ENCODE measurements at places on chromosomes 11 and 22. TPM values are rescaled to one million over a fixed set of nuclear protein-coding genes. Genes with fewer than 3 reads are reported as not detected.

- no peaks in the 10 kb centered on the region for H3K4me1 ChIP-seq
- H3K36me3 ChIP-seq, result no peaks in the 10 kb centered on the region
- H3K4me3 ChIP-seq, result no peak overlapping the region
- H3K27me3 ChIP-seq, result no peaks in the 10 kb centered on the region
- no peak overlapping the region for H3K27ac ChIP-seq
Measured at GRCh38 chr11:79594834-79595233, 154.0 kb upstream of the TENM4 start.

- no peak within 1 kb of the TSS for H3K27ac ChIP-seq
- peaks cover 5% of the 10 kb centered on the region for H3K4me1 ChIP-seq
- no peak within 1 kb of the TSS for H3K4me3 ChIP-seq
- DNase-seq, result no peak
Measured at GRCh38 chr22:40862013-40862412, at the start of gene DNAJB7. Gene DNAJB7 (minus strand): TSS chr22:40862113. CDS start chr22:40861994, 119 bp downstream.

DNA sequence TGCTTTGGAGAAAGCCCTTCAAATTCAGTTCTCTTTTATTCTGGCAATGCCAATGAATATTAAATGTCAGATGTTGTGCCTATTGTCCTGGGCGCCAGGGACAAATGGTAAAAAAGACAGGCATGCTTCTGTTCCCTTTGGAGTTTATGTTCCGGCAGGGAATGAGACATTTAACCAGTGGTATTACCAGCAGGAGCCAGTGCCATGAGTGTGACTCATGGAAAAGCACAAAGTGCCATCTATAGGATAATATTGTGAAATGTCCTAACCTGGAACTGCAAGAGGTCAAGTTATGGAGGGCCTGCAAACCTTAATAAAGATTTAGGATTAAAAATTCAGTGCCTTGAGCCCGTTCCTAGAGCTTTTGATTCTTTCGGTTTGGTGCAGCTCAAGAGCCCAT, 39.5 kb downstream of the REXO2 start:
- no peaks in the 10 kb centered on the region for H3K4me1 ChIP-seq
- no peak overlapping the region for H3K27ac ChIP-seq
- no peaks in the 10 kb centered on the region for H3K36me3 ChIP-seq
- H3K4me3 ChIP-seq, result no peak overlapping the region

- H3K27me3 ChIP-seq, result no peaks in the 10 kb centered on the region
- H3K4me3 ChIP-seq, result no peak overlapping the region
- no peak for DNase-seq
- no peak overlapping the region for H3K27ac ChIP-seq
- H3K36me3 ChIP-seq, result peaks cover 2% of the 10 kb centered on the region
Measured at GRCh38 chr22:46853191-46853590, 90.7 kb downstream of the TBC1D22A start.

DNA sequence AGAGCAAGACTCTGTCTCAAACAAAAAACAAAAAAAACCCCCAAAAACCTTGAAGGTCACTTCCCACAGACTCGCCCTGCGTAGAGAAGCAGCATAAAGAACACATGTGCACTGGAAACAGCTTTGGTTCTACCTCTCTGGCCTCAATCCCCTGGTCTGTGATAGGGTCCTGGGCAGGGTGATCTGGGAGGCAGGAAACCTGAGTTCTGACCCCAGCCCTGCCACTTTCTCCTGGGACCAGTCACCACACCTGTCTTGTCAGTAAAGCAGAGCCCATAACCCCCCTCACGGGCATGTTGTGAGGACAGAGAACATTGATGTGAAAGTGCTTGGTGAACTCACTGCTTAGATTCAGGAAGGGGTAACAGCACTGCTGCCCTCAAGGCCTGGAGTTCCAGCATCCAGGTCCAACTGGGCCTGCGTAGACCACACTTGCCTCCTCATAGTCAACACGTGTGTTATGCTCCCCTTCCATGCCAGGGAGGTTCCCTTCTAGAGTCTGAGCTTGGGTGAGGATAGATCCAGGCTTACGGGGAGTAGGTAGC, 11.4 kb downstream of the UCP2 start:
- no peak overlapping the region for H3K4me3 ChIP-seq
- H3K27me3 ChIP-seq, result no peaks in the 10 kb centered on the region
- H3K4me1 ChIP-seq, result peaks cover 7% of the 10 kb centered on the region
- DNase-seq, result no peak
- no peak overlapping the region for H3K27ac ChIP-seq

GRCh38 chr22:17268501-17269223, 49.4 kb upstream of the ADA2 start:
- no peaks in the 10 kb centered on the region for H3K27me3 ChIP-seq
- no peaks in the 10 kb centered on the region for H3K4me1 ChIP-seq

DNA sequence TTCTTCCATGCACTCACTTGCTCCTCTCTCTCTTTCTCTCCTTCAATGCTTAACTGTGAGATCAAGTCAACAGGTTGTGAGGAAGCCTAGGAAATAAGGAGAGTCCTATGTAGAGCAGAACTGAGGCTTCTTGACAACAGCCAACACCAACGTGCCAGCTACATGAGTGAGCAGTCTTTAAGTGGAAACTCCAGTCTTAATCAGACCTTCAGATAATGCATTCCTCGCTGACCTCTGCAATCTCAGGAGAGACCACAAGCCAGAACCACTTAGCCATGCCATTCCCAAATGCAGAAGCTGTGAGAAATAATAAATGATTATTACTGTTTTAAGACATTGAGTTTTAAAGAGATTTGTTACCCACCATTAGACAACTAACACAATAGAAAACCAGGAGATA, 6.1 kb upstream of the TEAD1 start:
- peaks cover 5% of the 10 kb centered on the region for H3K4me1 ChIP-seq
- no peak overlapping the region for H3K4me3 ChIP-seq
- peak; percentile 82 for DNase-seq

GRCh38 chr22:44669561-44669976, 32.4 kb upstream of the PRR5 start:
- H3K27me3 ChIP-seq, result peaks cover 18% of the 10 kb centered on the region
- no peak overlapping the region for H3K27ac ChIP-seq
- no peak for DNase-seq
- H3K4me3 ChIP-seq, result no peak overlapping the region
- H3K36me3 ChIP-seq, result no peaks in the 10 kb centered on the region
- no peaks in the 10 kb centered on the region for H3K4me1 ChIP-seq

DNA sequence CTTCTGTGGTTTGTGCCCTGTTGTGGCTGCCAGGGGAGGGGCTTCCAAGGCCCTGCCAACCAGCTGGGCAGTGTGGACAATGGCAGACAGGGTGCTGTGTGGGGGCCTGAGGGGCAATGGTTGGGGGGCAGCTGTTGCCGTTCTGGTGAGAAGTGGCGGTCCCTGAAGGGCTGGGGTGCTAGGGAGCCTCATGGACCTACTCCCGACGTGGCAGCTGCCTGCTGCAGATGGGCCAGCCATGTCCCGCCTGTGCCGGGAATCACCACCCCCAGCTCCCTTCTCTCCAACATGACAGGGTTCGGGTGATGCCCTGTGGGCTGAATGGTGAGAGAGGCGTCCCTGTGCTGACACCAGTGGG, 74.2 kb downstream of the KCNQ1 start:
- no peaks in the 10 kb centered on the region for H3K36me3 ChIP-seq
- no peak for DNase-seq
- no peak overlapping the region for H3K4me3 ChIP-seq
- H3K27me3 ChIP-seq, result no peaks in the 10 kb centered on the region

- no peak overlapping the region for H3K4me3 ChIP-seq
- DNase-seq, result no peak
- H3K36me3 ChIP-seq, result no peaks in the 10 kb centered on the region
- peaks cover 2% of the 10 kb centered on the region for H3K27me3 ChIP-seq
- H3K4me1 ChIP-seq, result no peaks in the 10 kb centered on the region
Measured at GRCh38 chr22:45397806-45398205, 15.6 kb downstream of the SMC1B start.

DNA sequence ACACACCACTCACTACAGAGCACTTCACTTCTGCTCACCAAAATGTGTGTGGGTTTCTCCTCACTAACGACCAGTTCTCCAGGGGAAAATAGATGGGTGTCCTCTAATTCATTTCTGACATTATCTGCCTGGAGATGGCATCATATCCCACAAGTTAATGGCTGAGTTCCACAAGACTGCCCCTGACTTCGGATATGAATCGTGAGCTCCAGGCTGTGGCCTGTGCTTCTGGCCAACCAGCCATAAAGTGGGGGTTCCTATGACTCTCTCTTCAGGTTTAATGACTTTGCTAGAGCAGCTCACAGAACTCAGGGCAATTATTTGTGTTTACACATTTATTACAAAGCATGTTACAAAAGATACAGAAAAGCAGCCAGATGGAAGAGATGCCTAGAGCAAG, 113.0 kb upstream of the SYT13 start:
- no peaks in the 10 kb centered on the region for H3K36me3 ChIP-seq
- no peak overlapping the region for H3K4me3 ChIP-seq
- no peak for DNase-seq
- no peaks in the 10 kb centered on the region for H3K27me3 ChIP-seq

DNA sequence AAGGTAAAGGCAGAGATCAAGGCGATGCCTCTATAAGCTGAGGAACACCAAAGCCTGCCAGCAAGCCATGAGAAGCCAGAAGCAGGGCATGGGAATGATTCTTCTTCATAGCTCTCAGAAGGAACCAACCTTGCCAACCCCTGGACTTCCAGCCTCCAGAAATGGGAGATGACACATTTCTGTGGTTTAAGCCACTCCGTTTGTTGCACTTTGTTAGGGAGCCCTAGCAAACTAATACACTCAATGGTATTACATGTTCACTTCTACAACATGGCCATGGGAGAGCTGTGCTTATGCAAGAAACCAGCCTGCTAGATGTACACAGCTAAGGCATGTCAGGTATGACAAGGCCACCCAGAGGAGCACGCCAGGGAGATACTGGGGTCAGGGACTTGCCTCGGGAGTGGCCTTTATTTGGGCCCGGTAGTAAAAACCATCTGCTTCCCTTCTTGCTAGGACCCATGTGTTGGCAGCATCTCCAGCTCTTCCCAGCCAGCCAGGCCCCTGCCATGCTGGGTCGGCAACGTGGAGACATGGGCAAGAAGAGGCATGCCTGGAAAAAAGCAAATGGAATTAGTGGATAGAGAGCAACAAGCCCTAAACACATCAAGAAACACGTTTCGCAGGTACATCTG, 3.6 kb downstream of the C11orf16 start:
- H3K4me1 ChIP-seq, result no peaks in the 10 kb centered on the region
- no peak overlapping the region for H3K27ac ChIP-seq
- H3K4me3 ChIP-seq, result no peak overlapping the region
- no peaks in the 10 kb centered on the region for H3K27me3 ChIP-seq

GRCh38 chr11:112004389-112004788, 20.8 kb upstream of the DLAT start:
- H3K4me3 ChIP-seq, result no peak overlapping the region
- no peak overlapping the region for H3K27ac ChIP-seq
- DNase-seq, result no peak
- H3K36me3 ChIP-seq, result no peaks in the 10 kb centered on the region
- no peaks in the 10 kb centered on the region for H3K4me1 ChIP-seq

DNA sequence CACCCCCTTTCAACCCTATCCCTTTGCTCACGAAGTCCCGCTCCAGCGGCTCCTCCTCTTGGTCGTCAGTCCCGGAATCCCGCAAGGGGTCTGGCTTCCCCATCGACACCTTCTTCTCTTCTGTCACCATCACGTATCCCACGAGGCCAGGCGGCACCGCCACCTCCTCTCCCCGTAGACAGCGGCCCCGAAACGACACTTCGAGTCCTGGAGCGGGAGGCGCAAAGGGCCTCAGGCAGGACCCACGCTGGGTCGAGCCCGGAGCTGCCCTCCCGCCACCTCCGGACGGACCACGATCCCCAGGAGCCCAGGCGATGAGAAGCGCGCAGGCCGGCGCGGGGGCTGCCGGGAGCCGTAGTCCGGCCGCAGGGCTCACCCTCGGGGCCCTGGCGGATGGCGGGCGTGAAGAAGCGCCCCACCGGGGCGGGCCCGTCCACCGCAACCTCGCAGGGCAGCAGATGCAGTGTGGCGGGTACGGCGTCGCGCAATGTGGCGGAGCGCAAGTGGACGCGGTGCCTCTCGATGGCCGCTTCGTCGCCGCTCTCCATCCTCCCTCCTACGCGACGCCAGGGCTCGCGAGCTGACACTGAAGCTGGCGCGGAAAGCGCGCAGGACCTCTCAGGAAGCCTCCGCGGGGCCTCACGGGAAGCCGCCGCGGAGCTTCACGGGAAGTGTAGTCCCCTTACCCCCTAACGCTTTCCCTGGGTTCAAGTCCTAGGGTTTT, at the start of gene RNASEH2C:
TSS of gene RNASEH2C (minus strand) at position 588 of the 724 bp plus-strand sequence. CDS start at position 548, 40 bp downstream.
- peak within 1 kb of the TSS; percentile 66 for H3K4me3 ChIP-seq
- H3K27ac ChIP-seq, result peak within 1 kb of the TSS; percentile 50
- peaks cover 6% of the 10 kb centered on the region for H3K4me1 ChIP-seq
- peaks cover 31% of the 10 kb centered on the region for H3K36me3 ChIP-seq
- DNase-seq, result peak; percentile 84

- peak; percentile 70 for DNase-seq
- H3K27me3 ChIP-seq, result no peaks in the 10 kb centered on the region
- H3K4me1 ChIP-seq, result no peaks in the 10 kb centered on the region
- H3K36me3 ChIP-seq, result no peaks in the 10 kb centered on the region
- no peak overlapping the region for H3K4me3 ChIP-seq
Measured at GRCh38 chr11:30984442-30984816, 385.1 kb downstream of the DCDC1 start.

DNA sequence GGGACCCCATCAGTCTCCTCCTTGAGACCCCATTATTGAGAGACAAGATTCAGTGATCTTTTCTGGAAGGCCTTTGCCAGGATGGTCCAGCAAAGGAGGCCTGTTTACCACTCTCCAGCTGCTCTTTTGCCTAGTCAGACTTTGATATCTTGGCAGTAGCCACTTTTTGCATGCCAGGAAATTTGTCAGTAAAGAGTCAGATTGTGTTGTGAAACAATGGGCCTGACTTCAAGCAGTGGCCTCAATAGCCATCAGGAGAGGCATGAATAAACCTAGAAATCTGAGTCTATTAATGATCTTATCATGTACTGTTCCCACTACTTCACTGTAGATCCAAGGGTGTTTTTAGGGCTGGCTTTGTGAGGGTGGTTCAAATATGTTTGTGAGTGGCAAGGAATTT, 479.4 kb downstream of the JRKL start:
- H3K27ac ChIP-seq, result no peak overlapping the region
- no peaks in the 10 kb centered on the region for H3K4me1 ChIP-seq
- H3K4me3 ChIP-seq, result no peak overlapping the region
- H3K27me3 ChIP-seq, result no peaks in the 10 kb centered on the region

GRCh38 chr11:57222239-57222638, 14.8 kb downstream of the APLNR start:
- H3K27ac ChIP-seq, result no peak overlapping the region
- no peaks in the 10 kb centered on the region for H3K36me3 ChIP-seq
- H3K27me3 ChIP-seq, result no peaks in the 10 kb centered on the region
- peak; percentile 32 for DNase-seq
- no peak overlapping the region for H3K4me3 ChIP-seq

Gene OR6A2
- under 0.01 TPM for total RNA-seq

Gene BDNF
- total RNA-seq, result 16.7 TPM

Gene TTLL1
- 15.7 TPM for total RNA-seq

Gene GGT1
- total RNA-seq, result 2.0 TPM

Gene TESMIN
- 2.0 TPM for total RNA-seq

Gene ARSA
- 16.7 TPM for total RNA-seq

Gene RAB36
- total RNA-seq, result 2.5 TPM

Gene THAP12
- total RNA-seq, result 44.4 TPM

Gene TCN1
- not detected for total RNA-seq

Gene WEE1
- total RNA-seq, result 24.4 TPM
